Ammon's horn (tissue), 1 donor: ENCODE measurements at places on chromosomes 4 and X.

DNA sequence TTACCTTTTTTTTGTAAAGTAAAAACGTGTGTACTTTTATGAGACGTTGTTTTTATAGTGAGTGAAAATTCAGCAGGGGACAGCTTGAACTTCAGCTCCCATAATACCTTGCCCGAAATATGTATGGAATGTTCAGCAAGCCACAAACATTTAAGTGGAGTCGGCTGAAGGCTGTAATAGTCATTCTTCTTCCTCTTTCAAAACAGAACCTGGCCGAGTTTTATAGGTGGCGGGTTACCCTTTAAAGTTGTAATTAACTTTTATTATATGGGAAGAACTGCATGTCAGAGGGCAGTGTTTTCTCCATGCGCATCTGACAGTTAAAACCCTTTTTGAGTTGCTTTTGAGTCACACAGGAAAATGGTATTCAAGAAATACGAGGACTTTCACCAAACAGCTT, 50.7 kb downstream of the CLDN34 start:
- no peak for DNase-seq

- no peak for DNase-seq
Measured at GRCh38 chr4:130486841-130487240, 1390.9 kb downstream of the C4orf33 start.

DNA sequence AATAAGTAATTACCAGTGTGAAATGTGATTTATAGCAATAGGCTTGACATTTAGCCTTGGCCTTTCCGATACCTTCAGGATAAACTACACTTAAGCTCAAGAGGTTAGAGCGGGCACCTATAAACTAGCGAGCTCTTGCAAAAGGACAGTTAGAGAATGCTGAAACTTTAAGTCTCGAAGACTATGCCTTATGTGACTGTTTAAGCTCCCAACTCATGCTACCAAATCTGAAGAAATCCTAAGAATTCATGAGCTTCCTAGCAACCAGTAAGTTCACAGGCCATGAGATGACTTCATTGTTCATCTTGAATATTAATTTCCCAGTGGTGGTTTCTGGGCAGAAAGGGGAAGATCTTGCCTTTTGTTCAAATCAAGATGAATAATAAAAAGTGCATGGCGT, 4.7 kb downstream of the STOX2 start:
- DNase-seq: no peak

DNA sequence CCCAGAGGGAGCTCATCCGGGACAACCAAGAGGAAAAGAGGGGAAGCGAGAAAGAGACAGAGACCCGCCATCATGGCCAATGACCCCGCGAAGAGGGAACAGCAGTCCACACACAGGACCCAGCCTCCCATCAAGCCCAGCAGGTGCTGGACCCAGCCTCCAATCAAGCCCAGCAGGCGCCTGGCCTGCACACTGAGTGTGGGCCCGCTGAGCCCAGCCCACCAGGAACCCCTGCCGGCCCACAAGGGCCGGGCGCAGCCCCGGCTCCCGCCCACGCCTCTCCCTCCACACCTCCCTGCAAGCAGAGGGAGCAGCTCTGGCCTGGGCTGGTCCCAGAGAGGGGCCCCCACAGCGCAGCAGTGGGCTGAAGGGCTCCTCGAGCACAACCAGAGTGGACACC, 391.1 kb downstream of the IDS start:
- no peak for DNase-seq

- DNase-seq: no peak
Measured at GRCh38 chr4:169956091-169956843, 69.9 kb downstream of the MFAP3L start.

DNA sequence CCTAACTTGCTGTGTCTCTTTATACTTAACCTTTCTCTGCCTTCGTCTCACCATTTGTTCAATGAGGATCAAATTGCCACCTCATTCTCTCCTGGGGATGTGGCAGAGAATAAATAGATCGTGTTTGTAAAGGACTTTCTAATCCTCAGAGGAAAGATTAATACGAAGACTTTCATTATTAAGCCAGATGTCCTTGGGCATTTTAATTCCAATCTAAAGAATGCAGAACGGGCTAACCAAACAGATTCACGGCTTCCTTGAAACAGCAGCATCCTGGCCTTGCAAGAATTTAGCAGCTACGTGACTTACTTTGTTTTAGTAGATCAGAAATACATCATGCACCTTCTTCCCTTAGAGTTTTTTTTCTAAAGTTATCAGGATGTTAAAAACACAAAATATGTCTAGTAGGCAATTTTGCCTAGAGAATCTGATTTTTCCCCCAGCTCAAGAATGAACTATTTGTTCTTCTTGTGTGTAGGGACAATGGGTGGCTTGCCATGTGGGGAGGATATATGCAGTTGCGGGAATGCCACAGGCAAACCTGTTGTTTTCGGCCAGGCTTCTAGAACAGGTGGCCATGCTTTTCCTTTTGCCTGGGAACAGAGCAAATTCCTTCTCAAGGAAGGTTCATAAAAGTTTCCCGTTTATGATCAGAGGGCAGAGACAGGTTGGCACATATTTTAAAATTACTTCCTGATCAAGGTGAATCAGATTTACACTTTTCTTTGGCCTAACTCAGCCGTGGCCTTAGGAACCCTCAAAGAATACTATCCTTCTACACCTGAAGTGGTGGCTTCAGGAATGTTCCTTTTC, 3.0 kb downstream of the MID1 start:
- DNase-seq: no peak

- no peak for DNase-seq
Measured at GRCh38 chr4:41748074-41748570, 403 bp downstream of the PHOX2B start.

DNA sequence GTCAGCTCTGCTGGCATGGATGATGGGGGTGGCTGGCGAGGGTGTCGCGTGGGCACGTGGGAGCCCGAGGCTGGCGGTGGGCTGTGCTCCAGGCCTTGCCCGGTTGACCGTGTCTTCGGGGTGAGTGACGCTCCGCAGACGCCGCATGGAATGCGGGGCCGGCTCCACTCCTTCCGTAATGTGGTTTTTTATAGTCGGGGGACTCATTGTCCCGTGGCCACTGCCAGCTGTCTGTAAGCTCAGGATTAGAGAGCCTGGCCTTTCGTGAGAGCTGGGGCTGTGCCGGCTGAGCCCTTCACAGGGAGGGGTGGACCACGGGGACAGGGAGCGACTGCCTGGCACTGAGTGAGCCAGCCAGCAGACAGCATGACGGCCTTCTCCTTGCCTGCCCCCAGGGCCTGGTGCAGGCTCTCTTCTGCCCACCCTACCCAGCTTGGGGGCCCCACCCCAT, 20.4 kb downstream of the DOK7 start:
- DNase-seq: peak; percentile 34

DNA sequence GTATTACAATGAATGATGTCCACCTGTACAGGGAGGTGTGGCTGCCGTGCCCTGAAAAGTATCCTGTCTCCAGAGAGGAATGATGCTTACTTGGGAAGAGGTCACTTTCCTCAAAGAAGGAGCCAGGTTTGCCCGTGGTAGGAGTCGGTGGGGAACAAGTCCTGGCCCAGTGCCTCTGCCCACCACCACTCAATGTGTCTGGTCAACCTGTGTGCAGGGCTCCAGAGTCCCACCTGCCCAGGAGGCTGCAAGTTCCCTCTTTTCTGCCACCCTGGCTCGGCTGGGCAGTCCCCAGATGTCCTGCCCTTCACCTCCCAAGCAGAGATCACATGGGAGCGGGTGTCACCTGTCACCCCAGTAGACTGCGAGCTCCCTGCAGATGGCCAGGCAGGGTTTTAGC, 75.4 kb upstream of the C4orf50 start:
- no peak for DNase-seq

DNA sequence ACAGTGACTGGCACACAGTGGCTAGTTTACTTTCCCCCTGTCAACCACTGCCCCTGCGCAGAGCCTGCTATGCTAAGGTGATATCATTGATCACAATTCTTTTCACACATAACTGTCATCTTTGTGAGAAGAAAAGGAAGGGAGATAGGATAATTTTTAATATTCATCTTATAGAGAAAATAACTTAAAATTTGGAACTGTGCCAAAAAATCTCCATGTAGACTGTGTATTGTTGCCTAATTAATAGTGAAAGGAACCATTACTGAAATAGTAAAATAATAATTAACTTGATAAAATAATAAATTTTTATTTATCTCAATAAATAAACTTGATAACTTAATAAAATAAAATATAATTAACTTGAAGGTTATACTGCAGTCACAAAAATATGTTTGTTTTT, 1069.4 kb downstream of the C4orf33 start:
- DNase-seq: no peak

GRCh38 chrX:10158279-10159144, 1.7 kb downstream of the CLCN4 start:
- DNase-seq: peak; percentile 84

DNA sequence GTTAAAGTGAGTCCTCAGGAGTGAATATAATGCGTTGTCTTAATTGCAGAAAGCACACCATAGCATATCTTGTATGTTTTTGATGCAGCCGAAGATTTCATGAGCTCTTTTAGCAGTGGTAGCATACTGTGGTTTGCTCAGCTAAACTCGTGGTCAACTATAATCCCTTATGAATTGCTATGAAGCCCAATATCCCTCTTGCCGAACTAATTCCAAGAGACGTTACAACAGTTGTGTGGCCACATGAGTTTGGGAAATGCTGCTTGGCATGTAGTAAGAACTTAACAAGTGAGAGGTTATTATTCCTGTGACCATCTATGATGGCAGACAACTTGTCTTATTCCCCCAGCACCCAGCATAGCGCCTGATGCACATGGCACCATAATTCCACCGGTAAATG, 30.7 kb downstream of the SYAP1 start:
- DNase-seq: no peak

GRCh38 chrX:11968991-11969390, 169.3 kb upstream of the FRMPD4 start:
- no peak for DNase-seq

DNA sequence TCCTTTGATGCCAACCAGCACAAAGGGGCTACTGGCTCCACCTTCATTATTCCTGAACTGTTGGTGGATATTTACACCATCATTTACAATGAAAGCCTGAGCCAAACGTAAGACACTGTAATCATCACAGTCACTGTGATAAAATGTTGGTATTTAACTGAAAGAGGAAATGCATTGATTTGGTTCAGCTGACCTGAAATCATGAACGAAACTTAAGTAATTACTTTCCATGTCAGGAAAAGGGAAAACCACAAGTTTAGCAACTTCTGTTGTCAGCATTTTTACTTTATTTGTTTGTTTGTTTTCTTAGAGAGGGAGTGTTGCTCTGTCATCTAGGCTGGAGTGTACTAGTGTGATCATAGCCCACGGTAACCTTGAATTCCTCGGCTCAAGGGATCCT, 247.8 kb upstream of the FAM47A start:
- DNase-seq: no peak

GRCh38 chrX:148613636-148614035, 113.2 kb downstream of the AFF2 start:
- no peak for DNase-seq

DNA sequence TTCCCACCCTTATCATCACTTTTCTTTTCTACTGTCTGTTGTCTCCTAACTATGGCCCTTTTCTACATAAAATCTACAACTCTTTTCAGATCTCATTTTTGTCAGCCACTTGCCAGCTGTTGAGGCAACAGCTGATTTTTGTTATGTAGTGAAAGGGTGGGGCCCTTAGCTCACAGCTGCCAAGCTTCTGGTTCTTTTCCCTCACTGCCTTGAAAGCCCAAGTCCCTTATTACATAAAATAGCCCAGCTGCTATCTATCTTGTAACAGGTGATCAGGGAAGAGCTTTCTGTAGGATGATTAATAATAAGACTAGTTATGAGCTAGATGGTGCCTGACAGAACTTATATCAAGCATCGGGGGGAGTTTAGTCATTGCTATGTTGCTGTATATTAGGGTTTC, 45.9 kb downstream of the ADGRL3 start:
- DNase-seq: no peak

- DNase-seq: no peak
Measured at GRCh38 chr4:183326853-183327252, 4.6 kb upstream of the CLDN24 start.

DNA sequence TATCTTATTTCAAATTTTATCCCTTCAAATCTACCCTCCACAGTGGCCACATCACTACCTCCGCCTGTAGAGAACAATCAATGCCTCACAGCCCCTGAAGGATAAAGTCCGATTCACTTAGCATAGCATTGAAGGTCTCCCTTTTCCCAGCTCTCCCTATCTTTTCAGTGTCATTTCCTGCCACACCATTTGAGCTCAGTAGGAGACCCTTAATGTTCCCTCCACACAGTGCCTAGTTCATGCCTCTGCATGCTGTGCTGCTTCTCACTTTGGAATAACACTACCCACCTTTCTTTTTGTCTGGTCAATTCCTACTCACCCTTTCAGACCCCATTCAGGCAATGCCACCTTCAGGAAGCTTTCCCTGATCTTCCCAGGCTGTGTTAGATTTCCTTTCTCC, 23.6 kb upstream of the SCOC start:
- no peak for DNase-seq

- no peak for DNase-seq
Measured at GRCh38 chrX:96211953-96212352, 472.7 kb upstream of the DIAPH2 start.

DNA sequence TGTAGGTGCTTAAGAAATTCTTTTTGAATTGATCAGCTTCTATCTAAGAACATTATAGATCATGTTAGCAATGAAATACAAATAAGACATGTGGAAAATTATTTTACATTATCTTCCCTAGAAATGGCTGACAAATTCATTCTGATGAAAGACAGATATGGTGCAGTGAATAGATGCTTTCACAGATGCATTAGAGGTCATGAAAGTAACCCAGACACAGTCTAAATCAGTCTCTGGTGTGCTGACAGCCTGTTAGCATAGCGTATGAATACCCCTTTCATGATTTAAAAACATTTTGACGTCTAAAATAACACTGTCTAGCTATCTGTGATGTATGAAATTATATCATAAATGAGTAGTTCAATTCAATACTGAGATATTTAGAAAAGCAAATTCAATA, 180.9 kb downstream of the UNC5C start:
- DNase-seq: no peak

DNA sequence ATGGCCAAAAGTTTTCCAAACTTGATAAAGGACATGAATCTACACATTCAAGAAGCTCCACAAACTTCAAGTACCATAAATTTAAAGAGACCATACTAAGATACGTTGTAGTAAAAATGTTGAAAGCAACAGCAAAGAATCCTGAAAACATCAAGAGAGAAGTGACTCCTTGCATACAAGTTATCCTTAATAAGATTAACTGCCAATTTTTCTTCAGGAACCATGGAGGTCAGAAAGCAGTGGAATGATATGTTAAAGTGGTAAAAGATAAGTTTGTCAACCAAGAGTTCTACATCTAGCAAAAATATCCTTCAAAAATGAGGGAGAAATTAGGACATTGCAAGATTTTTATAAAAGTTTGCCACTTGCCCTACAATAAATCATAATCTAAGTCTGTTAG, 43.3 kb downstream of the BMP15 start:
- no peak for DNase-seq

DNA sequence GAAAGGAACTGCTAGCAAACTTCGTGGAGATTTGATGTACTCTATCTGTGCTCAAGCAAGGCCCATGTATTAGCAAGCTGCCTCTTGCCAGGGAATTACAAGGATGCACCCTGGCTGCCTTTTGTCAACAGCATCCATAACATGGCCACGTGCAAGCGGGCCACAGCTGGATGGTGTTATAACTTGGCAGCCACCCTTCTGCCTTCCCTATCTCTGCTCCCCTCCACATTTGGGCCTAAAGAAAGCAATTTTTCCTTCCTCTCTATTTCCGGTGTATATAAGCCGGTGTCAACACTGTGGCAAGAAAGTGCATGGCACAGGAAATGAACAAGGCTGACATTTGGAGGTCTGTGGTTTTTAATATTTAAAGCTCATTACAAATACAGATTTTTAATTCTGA, 94.8 kb downstream of the CLNK start:
- no peak for DNase-seq
